ENCODE measurements at places on chromosomes 16 and 17.

- DNase-seq = no peak
These were observed 544.6 kb downstream of the CDH13 start for GRCh38 chr16:83171396-83171795.

- no peak for DNase-seq
These were observed 69.0 kb downstream of the CHD9 start for GRCh38 chr16:53123747-53124146.

GRCh38 chr17:17768424-17769088, 68.2 kb downstream of the SREBF1 start:
- DNase-seq = no peak

DNA sequence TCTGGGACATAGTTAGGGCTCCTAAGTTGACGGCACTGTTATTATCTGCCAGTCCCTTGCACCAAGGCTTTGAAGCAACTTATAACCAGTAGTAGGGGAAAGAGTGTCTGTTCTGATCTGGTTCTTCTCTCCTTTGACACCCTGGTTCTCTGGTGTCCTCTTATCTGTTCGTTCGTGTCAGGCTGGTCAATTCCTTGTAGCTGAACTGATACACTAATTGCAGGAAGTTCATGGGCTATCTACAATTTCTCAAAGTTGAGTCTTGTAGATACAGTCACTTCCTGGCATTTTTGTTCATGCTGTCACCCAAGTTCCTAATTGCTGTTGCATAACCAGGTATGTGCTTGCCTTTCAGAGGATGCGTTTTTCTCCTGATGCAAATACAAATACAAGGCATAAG, 17.3 kb upstream of the MYO1D start:
- DNase-seq = no peak

DNA sequence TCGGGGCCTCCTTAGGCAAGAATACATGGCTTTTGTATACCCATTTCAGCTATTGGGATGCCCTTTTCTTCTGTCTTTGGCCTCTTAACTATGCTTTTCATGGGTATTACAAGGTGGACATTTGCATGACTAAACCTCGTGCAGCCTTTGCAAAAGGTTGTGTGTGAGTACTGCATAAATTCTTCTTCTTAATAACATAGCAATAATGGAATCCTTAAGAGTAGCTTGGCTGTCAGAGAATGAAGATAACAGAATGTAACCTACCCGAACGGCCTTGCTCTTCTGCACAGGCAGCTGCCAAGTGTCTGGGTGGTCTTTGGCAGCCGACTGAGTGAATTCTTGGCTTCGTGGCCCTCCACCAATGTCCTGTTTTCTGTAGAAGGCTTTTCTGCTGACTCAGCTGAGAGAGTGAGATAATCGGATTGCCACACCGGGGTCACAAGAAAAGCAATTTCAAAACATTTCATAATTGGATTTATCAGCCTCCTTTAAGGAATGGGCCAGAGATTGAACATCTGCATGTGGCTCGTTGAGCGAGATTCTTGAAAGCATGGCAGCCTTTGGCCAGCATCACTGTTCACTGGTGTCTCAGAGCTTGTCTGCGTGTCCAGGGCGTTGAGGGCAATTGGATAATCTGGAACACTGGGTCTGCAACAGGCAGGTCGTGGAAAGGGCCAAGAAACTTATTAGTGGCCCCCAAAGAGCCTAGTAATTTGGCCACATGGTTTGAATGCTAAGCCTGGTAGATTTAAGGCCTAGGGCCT, 13.4 kb downstream of the IRF8 start:
- DNase-seq = no peak

- DNase-seq = no peak
These were observed 273.0 kb downstream of the GRIN2A start for GRCh38 chr16:9909072-9909825.

- no peak for DNase-seq
These were observed 50.6 kb upstream of the STH start for GRCh38 chr17:45948498-45948880.

GRCh38 chr17:18377437-18378204, at the start of gene EVPLL:
Gene EVPLL, plus strand, starts transcription at chr17:18377778. Its CDS starts 3,160 bp downstream, at chr17:18380938.
- no peak for DNase-seq

DNA sequence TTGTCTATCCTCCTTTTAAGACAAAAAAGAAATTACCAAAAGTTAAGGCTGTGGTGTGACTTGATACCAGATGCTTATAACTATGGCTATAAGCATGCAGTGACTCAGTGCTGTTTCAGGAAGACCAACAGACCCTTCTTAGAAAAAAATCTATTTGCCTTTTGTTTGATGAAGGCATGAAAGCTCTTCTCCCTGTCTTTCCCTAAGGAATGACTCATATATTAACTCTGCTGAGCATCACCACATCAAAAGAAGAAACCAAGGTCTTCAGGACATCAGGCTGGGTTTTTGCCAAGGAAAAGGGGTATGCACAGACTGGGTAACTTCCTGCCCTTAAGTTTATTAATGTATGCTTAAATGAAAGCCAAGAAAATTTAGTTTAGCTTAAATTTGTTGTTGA, 47.1 kb downstream of the VMP1 start:
- DNase-seq = no peak

DNA sequence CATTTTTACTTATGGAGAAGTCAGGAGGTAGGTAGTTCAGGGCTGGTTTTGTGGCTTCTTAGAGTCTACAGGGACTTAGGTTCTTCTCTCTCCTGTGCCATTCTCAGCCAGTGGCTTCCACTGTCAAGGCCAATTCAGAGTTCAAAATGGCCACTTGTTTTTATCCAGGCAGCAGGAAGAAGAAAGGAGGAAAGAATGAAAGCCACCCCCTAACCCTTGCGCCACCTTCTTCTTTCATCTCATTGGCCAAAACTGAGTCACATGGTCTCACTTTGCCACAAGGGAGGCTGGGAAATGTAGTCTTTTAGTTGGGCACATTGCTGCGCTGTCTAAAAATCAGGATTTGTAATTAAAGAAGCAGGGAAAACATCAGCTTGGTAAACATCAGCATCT, 60.8 kb upstream of the MED9 start:
- DNase-seq = peak; percentile 84

DNA sequence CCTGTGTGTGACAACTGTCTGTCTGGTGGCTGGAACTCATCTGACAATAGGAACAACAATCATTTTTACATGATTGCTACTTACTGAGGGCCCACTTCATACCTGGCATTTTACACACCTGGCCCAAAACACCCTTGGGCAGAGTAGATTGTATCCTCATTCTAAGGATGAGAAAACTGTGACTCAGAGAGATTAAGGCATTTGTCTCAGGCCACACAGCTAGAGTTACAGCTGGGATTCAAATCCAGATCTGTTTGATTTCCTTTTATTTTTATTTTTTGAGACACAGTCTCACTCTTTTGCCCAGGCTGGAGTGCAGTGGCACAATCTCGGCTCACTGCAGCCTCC, 242.1 kb downstream of the XYLT1 start:
- DNase-seq = no peak

DNA sequence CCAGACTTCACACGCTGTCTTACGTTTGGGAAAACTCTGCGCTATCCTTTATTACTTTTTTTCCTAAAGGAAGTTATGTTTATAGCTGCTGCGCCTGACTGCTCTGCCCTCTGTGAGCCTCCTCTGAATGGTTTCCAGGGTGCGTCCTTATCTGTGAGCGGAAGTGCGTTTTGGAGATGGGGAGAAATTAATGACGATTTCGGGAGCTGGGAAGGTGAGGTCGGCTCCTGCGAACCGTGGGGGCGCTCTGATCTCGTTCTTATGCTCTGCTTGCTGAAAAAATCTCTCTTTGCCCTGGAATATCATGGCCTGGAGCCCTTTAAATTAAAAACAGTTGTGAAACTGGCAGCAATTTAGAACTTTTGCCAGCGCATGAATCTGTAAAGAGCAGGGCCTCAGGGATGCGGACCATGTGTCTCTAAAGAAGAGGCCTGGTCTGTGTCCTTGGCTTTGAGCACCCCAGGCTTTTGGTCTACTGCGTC, 135.7 kb upstream of the ZFHX3 start:
- DNase-seq = no peak

GRCh38 chr16:62462971-62463370, 426.7 kb upstream of the CDH8 start:
- DNase-seq = no peak

DNA sequence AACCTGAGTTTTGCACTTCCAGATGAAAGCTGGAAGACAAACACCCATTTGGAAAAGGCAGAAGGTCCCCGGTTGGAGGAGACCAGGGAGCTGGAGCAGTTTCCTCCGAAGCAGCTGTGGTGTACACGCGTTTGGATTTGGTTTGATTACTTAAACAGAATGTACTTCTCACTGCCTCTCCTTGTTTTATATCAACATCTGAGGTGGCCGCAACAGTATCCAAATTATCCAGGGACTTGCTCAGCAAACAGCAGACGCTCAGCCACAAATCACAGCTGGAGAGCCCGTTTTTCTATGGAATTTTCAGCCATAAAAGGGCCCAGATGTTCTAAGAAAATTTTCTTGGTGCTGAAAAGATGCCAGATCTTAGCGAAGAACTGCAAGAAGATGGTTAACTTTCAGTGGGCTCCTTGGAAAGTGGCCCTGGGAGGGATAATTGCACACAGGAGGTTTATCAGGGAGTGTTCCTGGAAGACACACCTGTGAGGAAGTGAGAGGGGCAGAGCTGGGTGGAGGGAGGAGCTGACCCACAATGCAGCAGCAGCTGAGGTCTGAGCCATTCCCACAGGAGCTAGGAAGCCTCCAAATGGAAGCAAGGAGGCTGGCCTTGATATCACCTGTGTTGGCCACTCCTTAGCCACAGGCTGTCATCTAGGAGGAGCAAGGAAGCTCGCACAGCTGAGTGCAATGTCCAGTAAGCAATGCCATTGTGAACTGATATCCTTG, 28.9 kb upstream of the CDH5 start:
- DNase-seq = no peak

GRCh38 chr16:25959221-25959620, 267.5 kb downstream of the HS3ST4 start:
- no peak for DNase-seq

GRCh38 chr16:48052731-48053417, 102.9 kb downstream of the ABCC12 start:
- DNase-seq = no peak

- DNase-seq = no peak
These were observed 216.0 kb downstream of the SEC14L1 start for GRCh38 chr17:77356690-77357201.

DNA sequence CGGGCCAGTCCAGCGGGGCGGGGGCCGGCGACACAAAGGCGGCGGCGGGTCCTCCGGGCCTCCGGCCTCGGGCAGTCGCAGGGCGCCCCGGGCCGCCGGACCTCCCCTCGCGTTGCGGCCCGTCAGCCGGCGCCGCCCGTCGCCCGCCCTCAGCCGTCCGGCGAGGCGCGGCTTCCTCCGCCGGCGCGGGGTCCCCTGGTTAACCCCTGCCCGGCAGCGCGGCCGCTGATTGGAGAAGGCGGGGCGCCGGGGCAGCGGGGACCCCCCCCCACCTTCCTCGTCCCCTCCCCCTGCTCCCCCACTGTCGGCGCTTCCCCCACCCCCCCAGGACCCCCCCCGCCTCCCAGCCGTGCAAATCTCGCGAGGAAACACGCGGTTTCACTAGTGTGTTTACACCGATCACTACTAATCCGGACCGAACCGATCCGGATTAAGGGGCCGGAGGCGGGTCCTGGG, at the start of gene TLK2:
TLK2 (plus strand) TSS at position 402 of the 456 bp plus-strand sequence. CDS start 2,301 bp downstream, outside the sequence.
- peak; percentile 99 for DNase-seq

All from iPS-NIHi11 (cell line).